Caco-2 (cell line): ENCODE measurements at places on chromosomes 6 and 20.

- no peak for DNase-seq
Observed at GRCh38 chr6:33278392-33278741, 1.4 kb downstream of the B3GALT4 start.

GRCh38 chr6:6811128-6812009 is 222.8 kb downstream of the LY86 start:
- peak; percentile 58 for DNase-seq

DNA sequence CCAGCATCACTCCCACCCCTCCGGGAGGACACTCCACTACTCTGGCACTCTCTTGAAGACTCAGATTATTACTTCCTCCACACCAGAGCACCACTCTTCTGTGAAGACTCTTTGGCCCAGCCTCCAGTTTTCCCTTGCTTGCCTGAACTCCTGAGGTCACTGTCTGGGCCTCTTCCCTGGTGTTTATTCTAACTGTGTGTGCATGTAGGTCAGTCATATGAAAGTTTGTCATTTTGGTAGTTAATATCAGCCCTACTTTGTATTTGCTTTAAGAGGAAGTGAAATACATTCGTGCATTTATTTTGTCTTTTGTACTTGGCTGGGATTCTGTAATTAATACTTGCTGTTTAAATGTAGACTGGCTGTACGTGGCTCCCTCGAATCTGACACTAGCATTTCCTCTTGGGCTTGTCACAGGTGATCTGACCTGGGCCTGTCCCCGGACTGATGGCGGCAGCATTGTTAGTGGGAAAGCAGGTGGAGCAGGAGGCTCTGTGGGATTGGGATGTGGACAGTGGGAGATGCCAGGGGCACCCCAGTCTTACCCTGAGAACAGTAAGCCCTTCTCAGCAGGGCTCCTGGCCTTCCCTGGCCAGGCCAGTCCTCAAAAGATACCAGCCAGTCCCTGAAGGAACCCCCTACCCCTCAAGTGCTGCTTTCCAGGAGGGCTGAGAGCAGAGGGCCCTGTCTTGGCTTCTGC is 350.5 kb downstream of the CDC5L start:
- DNase-seq, result no peak

DNA sequence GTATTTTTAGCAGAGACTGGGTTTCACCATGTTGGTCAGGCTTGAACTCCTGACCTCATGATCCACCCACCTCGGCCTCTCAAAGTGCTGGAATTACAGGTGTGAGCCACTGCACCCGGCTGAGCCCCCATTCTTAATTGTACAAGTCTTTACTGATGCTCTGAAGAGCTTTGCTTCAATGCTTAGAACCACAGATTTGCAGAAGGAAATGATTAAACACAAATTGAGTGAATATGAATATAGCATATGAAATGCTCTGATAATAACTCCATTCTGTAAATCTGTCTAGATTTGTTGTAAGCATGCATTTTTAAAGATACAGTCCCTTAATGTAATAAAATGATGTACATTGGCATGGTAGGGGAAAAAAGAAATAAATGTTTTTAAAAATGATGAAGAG is 4.3 kb upstream of the MCM3 start:
- DNase-seq, result no peak

- DNase-seq, result no peak
Observed at GRCh38 chr6:161233986-161234661, 39.7 kb downstream of the AGPAT4 start.

DNA sequence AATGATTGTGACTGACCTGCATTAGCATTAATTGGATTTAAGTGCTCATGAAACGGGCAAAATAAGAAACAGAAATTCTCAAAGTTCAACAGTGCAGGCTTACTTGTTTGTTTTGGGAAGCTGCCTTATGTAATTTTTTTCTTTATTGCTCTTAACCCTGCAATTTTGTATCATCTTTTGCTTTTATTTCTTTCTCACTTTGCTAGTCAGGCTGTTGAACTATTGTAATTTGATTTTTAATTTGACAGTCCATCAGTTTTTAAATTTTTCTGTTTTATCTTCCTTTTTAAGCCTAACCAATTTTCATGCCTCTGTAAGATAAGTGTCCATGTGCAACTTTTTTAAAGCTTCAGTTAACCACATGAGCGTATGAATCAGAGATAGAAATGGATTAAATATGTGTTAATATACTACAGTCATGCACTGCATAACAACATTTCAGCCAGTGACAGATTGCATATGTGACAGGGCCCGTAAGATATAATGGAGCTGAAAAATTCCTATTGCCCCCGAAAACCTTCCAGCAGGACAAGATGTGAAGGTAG is 44.6 kb downstream of the PEX7 start:
- DNase-seq, result no peak

DNA sequence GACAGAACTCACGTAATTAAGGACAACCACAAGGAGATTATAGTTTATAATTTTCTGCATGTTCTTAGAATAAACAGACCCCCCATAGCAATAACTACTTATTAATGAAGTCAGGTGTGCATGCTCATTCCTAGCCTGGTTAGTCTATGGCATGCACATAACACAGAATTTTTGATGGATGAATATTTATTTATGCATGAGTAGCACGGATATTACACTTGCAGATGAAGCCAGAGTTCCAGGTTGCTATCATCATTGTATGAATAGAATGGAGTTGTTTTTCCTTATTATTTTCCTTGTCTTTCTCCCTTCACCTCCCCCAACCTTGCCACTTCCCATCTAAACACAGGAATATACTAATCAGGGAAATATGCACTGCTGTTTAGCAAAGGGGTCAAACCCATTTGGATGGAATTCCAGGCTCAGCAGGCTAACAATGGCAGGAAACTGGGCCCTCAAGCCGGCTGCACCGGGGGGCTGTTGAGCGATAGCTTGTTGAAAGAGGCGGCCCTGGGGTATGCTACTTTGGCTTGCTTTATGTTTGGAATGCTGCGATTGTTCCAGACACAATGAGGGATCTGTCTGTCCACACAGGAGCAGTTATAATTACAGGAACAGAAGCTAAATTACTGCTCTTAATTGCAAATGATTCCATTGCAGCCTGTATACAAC is 112.6 kb downstream of the TMEM170B start:
- DNase-seq, result no peak

GRCh38 chr6:161091151-161091550 is 99.6 kb downstream of the MAP3K4 start:
- DNase-seq, result no peak

GRCh38 chr6:161033667-161034066 is 42.1 kb downstream of the MAP3K4 start:
- DNase-seq, result no peak

- DNase-seq, result no peak
Observed at GRCh38 chr6:3771407-3772011, 20.0 kb upstream of the PXDC1 start.

DNA sequence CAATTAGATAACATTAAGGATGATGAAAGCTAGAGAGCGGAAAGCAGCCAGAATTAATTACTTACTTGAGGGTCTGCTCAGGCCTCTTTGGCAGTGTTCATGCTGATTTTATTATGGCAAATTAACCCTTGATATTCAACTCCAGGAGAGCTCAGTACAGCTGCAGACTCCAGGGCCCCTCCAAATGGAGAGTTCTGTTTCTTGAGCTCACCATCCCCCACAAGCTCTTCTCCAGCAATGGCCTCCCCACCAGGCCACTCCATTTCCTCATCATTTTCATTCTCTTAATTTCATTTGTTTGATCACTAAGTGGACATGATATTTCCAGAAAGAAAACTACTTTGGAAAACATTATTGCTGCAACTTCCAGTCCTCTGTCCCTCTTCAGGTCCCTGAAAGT is 513.3 kb upstream of the NOX3 start:
- no peak for DNase-seq

- no peak for DNase-seq
Observed at GRCh38 chr20:13041574-13042457, 33.0 kb downstream of the SPTLC3 start.

DNA sequence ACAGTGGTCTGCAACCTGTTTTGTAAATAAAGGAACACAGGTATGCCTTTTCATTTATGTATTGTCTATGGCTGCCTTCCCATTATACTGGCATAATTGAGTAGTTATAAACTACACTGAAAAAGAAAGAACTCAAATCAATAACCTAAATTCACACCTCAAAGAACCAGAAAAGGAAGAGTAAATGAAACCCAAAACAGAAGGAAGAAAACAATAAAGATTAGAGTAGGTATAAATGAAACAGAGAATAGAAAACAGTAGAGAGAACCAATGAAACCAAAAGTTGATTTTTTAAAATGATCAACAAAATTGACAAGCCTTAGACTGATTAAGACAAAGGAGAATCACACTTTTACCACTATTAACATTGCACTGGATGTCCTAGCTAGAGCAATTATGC is 34.7 kb downstream of the FAM184A start:
- DNase-seq, result no peak

DNA sequence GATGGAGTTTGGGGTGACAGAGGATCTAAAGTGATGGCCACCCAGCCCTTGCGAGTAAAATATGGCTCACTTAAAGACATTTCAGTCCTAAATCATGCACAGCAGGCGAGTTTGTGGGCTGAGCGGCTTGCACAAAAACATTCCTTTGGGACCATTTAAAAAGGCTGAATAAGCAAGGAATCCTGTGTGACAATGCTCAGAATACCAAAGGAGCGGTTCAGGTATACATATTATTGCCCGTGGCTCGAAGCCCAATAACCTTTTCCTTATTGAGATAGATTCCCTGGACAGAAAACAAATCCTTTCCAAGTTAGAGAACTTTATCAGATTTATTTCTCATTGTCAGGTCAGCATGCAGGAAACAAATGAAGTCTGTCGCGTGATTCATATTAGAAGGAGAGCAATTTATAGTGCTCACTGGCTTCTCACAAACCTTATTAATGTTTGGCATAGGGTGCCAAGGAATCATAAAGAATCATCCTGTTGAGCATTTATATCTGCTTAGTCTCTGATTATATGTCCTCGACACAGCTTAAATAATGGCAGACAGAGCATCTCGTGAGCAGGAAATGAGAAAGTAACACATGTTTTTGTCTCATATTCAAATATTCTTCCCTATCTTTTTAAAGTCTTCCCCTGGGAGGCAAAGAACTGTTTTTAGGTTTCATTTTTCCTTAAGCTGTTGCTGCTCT is 121.3 kb downstream of the TRMT11 start:
- no peak for DNase-seq

DNA sequence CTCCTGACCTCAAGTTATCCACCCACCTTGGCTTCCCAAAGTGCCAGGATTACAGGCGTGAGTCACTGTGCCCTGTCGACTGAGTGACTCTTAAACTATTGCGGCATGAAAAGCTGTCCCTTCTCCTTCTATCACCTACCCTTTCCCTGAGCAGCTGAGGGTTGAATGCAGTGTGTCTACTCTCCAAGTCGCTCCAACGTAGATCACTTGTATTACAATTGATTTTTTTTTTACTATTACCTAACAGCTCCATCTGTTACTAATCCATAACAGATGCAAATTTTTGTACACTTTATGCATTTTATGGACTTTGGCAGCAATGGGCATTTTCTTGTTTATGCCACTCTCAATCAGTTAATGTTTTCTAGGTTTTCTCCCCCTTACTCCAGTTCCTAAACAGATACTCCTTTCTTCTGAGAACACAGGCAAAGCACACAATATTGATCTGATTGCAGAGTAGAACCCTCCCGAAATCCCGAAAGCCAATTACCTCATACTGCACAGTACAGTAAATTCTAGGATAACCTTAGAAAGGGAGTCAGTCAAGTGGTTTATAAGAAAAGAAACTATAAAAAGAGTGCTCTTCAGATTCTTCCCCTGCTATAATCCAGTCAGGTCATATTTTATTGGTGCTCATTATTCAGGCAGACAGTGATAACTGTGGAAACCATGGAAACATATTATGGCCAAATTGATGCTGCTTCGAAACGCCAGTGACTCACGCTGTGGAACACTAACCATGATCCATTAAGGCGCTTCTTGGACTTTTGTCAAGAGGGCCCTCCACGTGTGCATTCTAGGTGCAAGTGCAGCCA is 273.0 kb downstream of the ADGB start:
- DNase-seq, result no peak

- peak; percentile 86 for DNase-seq
Observed at GRCh38 chr20:49286689-49287551, 9.1 kb upstream of the ZNFX1 start.

GRCh38 chr20:23205611-23206041 is 119.5 kb upstream of the CD93 start:
- no peak for DNase-seq

- DNase-seq, result no peak
Observed at GRCh38 chr6:123226398-123226797, 230.4 kb downstream of the CLVS2 start.

GRCh38 chr6:71011871-71012371 is 55.1 kb upstream of the B3GAT2 start:
- no peak for DNase-seq

DNA sequence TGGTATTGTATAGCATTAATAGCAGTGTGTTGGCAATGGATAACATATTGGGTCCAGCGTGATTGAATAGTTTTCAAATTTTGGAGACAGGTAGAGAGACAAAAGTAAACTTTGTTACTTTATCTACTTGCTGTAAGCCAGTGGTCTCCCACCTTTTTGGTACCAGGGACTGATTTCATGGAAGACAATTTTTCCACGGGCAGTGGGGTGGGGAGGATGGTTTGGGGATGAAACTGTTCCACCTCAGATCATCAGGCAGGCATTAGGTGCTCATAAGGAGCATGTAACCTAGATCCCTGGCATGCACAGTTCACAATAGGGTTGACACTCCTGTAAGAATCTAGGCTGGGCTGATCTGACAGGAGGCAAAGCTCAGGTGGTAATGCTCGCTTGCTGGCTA is 14.6 kb upstream of the PROKR2 start:
- DNase-seq, result no peak

DNA sequence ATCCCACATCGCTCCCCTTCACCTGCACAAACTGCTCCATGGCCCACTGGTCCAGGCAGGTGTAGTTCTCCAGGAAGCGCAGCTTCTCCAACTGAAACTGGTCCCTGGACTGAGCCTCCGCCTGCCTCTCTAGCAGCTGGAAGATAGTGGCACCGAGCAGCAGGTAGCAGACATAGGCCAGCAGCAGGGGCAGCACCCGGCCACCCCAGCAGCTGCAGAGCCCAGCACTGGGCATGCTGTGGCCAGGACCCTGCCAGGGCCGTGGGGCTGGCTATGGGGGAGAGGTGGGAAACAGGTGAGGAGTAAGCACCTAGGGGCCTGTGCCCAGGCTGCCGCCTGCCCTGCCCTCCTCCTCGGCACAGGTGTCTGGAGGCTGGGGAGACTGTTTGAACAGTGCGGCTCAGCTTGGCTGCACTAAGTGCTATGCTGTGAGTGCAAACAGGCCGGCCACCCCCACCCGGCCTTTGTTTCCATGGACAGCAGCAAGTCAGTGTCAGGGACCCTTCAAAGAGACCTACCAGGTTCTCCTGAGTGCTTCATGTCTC is at the start of gene KCNK16:
Gene KCNK16, minus strand, starts transcription at position 397 of the 545 bp plus-strand sequence. Its CDS starts 162 bp downstream, at position 235.
- DNase-seq, result no peak
